Activated naive CD4-positive, alpha-beta T cell treated with anti-CD3 and anti-CD28 coated beads, Interleukin-2, amount 50 U/mL, for 72 hours (primary cell): ENCODE measurements at places on chromosomes 16 and 17. TPM values are rescaled to one million over a fixed set of nuclear protein-coding genes. Genes with fewer than 3 reads are reported as not detected.

DNA sequence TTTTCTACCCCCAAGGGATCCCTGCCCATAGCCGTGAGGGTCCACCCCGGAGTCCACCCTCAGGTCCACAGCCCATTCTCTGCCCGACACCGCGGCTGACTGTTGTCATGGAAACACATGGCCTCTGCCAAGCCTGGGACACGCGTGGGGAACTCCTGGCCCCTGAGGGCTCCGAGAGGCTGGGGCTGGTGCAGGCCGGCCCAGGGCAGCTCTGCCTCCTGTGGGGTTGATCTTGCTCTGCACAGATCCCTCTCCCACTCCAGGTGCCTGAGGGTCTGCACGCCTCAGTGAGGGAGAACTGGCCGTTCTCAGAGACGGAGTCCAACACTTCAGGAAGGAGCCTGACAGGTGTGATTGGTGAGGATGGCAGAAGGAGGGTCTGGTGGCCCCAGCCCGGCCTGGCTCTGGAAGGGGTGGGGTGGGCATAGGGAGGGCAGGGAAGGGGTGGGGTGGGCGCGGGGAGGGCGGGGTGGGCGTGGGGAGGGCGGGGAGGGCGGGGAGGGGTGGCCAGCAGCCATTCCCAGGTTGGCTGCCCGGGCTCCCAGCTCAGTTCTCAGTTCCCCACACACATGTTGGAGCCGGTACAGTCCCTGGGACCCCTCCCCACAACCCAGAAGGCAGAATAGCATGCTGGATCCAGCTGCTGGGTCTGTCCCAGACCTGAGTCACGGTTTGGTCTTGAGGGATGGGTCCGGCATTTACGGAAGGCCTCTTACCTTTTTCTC, 6.4 kb downstream of the MRPL28 start:
- no peak for DNase-seq

ZSCAN10 gene
- total RNA-seq, result 0.14 TPM

- DNase-seq, result no peak
These were observed 3.8 kb downstream of the CBX4 start for GRCh38 chr17:79835470-79835899.

CACNG5 gene
- not detected for total RNA-seq

- no peak for DNase-seq
These were observed 24.2 kb downstream of the TOM1L2 start for GRCh38 chr17:17947966-17948365.

DNA sequence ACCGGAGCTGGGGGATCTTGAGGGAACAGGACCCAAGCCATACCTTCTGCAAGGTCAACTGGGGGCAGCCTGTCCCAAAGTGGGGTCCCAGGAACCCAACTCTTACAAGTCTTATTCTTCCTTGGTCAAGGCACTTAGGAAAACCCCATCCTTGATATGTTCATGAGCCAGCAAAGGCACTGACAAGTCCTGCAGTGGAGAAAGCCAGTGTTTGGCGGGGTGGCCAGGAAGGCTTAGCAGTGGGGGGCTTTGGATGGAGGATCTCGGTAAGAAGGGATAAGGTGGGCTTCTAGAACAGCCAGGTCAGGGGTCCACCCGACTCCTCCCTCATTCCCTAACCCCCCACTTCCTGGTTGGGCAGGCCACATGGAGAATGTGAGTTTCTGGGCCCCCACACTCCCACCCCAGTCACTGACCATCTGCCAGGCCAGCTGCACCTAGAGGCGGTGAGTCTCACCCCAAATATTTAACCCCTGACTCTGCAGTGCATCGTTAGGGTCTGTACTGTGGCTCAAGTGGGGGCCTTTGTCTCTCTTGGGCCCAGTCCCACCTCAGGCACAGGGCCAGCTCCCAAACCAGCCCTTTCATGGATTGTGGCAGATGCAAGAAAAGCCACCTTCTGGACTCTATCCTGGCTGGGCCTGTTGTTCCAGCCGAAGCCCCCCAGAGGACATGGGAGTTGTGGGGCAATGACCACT, 22.3 kb downstream of the PPL start:
- DNase-seq, result no peak

DNA sequence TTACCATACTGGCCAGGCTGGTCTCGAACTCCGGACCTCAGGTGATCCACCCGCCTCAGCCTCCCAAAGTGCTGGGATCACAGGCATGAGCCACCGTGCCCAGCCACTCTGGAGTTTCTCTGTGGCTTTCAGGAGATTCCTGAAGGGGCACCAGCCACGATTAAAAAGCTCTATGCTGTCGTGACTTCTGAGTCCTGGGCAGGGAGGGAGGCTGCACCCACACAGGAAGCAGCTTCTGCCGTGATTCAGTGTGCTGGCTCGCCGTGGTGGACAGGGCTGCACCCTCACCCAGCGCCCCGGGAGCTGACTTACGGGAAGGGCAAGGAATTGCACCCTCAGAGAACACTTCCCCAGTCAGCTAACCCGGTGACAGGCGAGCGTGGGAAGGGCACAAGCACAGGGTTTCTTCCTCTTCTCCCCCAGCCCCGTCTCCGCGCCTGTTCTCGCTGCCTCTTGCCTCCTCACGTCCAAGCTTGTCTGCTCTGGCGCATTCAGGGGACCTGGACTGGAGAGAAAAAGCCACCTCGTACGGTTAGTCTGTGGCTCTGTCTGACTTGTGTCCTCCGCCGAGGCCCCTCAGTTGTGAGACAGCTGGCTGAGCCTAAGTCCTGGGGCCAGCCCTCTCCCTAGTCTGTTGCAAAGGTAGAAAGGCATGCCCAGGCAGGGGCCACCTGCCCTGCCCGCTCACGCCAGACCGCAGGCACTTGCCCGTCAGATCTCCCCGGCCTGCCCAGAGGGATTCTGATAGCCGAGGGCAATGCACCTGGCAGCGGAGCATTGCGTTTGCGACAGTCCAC, 145.0 kb downstream of the SEC14L1 start:
- DNase-seq, result no peak

DNA sequence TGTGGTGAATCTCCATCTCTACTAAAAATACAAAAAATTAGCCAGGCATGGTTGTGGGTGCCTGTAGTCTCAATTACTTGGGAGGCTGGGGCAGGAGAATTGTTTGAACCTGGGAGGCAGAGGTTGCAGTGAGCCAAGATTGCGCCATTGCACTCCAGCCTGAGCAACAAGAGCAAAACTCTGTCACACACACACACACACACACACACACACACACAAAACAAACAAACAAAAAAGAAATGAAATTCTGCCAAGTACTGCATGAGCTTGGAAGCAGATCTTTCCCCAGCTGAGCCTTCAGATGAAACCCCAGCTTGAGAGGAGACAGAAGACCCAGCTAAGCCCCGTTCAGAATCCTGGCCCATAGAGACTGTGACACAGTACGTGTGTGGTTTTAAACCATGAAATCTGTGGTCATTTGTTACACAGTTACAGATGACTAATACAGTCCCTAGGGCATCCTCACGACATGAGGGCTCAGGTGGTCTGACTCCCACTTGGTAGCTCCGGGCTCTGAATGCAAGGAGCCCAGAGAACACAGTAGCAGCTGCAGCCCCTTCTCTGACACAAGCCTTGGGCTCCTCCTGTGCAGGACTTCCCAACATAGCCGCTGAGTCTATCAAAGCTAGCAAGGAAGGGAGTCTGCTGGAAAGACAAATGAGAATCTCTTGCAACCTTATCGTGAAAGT, 132.8 kb downstream of the SEC14L1 start:
- no peak for DNase-seq

GRCh38 chr16:28933171-28933570, 1.4 kb downstream of the CD19 start:
- DNase-seq, result no peak

- no peak for DNase-seq
These were observed 57.3 kb upstream of the RPL38 start for GRCh38 chr17:74146196-74146595.

GRCh38 chr17:4445731-4446130, 12.0 kb downstream of the SPNS3 start:
- DNase-seq, result no peak

- no peak for DNase-seq
These were observed 2.5 kb downstream of the ACSM1 start for GRCh38 chr16:20695024-20695423.

PIPOX gene
- total RNA-seq, result 3.0 TPM

GRCh38 chr16:152141-153128, at the start of gene HBZ:
Gene HBZ, plus strand, starts transcription at chr16:152644. Its CDS starts 266 bp downstream, at chr16:152910.
- DNase-seq, result no peak

KRT39 gene
- total RNA-seq, result not detected

DNA sequence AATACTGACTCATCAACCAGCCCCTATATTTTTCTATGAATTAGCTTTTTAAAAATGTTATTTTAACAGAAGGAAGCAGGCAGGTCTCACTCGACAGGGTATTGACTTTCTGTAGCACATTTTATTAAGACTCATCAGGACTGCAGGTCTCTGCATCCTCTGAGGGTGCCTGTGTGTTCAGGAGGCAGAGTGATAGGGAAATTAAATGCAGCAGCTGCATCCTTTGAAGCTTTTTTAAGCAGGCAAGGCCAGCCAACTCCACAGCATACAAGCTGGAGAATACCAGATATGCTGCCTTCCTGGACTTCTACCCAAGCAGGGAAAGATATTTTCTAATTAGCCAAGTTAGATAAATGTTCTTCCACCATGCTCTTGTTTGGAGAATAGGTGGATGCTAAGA, 124.9 kb downstream of the WSCD1 start:
- no peak for DNase-seq

DNA sequence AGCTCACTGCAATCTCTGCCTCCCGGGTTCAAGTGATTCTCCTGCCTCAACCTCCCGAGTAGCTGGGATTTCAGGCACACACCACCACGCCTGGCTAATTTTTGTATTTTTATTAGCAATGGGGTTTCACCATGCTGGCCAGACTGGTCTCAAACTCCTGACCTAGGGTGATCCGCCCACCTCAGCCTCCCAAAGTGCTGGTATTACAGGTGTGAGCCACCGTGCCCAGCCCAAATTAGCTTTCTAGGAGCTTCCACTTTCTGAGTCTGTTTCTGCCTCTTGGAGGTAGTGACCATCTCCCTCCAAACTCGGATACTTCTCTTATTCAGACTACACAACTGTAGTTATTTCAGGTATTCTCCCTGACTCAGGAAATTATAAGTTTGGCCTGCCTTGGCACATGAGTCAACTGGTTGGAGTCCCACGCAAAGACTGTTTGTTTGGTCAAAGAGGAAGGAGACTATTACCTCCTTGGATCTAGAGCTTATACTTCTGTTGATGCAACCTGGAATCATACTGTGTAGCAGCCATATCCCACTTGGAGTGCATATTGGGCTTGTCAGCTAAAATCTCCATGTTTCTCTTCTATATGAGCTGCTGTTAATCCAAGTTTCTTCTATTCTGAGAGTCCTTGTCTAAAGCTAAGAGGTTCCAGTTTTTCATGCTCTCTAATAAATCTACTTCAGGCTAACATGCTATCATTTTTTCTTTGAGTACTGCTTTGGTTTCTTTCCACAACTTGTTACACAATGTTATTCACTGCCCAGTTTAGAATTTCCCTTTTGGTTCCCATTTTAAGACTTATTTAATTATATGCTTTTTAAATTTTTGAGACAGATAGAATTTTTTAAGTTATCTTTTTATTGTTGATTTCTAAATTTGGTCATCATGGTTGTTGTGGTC, 7.5 kb downstream of the IL4R start:
- no peak for DNase-seq

NAGS gene
- total RNA-seq, result 0.18 TPM

INCA1 gene
- 0.53 TPM for total RNA-seq

DNA sequence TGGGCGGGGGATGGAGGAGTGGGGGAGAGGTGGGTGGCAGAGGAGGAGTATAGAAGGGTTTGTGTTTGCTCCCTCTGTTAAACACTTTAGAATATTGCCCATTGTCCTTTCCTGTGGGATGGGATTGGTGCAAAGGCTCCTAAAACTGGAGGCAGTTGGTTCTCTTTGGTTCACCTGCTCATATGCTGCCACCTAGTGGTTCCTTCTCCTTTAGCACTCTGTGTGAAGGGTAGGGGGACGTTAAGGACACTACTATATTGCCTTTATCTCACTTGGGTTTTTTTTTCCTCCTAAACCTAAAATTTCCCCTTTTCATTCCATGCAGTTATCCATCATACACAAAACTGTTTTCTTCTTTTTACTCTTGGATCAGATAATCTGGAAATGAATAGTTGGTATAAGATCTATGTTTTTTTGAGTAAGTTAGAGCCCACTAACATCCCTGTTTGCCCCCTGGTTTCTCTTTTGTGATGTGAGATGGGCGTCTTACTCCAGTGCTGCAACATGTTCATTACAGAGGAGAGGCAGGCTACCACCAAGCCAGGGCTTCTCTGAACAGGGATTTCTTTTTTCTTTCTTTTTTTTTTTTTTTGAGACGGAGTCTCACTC, 23.8 kb downstream of the SNX11 start:
- no peak for DNase-seq

DNA sequence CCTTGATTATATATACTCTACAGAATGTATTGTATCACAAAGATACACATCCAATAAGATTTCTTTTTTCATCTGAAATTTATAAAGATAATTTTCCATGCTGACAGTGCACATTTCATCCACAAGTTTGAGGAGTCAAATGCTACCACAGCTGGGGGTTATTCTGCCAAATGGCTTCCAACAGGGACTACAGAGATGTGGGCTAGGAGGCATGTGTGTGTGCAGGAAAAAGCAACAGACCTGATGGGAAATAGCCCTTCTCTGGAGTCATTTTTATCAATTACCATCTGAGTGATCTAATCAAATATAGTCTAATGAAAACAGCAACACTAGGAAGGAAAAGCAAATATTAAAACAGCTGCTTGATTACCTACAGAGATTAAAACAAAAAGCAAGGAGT, 290.5 kb downstream of the CEP112 start:
- no peak for DNase-seq

DNA sequence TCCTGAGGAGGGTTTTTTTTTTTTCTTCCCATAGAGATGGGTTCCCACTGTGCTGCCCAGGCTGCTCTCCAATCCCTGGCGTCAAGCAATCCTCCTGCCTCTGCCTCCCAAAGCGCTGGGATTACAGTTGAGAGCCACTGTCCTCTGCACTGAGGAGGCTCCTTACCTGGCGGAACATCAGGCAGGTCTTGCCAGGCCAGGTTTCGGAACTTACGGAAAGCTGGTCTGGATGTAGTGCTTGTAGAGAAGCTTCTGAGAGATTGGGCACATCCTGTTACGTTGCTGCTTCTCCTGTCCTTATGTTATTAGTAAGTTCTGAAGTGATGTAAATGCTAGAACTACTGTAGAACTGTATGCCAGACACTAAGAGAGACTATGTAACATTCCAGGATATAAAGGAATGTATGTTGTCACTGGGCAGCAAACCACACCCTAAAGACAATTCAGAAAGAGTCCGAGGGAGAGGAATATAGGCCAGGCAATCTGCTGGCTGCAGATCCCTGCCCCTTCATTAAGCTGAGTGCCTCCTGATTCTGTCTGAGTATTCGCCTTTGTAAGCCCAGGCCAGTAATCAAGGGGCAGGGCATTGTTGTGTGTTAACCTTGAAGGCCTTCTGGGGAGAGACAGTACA, 21.1 kb downstream of the ETV4 start:
- DNase-seq, result no peak

DNA sequence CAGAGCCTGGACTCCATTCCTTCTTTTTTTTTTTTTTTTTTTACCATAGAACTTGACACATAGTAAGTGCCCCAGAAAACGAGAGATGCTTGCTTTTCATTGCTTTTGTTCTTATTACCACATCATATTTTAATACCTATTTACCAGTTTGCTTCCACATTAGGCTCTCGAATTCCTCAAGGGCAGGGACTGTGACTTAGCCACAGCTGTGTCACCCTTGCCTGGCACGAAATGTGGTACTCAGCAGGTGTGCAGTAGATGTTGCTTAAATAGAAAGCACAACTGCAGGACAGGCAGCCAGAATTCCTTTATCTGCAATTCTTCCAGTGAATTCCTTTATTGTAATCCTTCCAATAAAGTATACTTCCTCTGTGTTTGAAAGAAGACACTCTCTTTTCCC, 393.0 kb downstream of the HAPSTR1 start:
- no peak for DNase-seq

POLR3E gene
- total RNA-seq, result 75.4 TPM

CCR7 gene
- total RNA-seq, result 301 TPM

FAM222B gene
- 24.9 TPM for total RNA-seq
